SK-N-DZ (cell line): ENCODE measurements at places on chromosomes 16 and 17.
A peak's percentile ranks its signal among the peaks of the same experiment; 100 is the strongest.

DNA sequence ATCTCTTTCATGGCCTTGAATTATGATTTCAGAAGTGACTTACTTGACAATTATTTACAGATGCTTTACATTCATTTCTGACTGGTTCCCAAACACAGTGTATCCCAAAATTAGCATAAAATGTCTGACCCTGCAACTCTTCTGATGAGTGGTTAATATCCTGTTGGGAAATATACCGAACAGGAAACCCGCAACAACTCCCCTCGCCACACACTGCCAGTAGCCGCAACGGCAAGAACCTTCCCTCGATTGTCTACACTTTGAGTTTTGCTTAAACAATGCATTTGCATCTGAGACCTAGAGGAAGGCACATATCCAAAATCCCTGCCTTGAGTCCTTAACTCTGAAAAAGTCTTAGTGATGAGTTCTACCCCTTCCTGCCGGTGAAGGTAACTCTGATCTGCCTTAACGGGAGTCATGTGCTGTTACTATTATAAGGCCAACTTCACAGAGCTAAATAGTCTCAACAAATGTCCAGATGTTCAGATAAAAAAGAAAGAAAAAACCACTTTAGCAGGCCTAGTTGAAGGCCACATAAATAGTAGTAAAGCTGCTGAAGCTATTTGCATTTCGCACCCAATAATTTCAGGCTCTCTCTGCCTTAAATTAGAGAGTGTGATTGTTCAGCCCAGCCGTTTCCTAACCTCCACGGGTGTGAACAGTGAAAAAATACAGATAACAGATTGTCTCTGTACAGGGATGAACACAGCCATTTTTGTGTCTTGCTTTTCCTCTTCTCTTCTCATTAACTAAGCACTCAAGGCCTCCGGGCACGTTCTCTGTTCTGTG is 321.1 kb downstream of the HS3ST3B1 start:
- no peak for DNase-seq

GRCh38 chr16:75244225-75244809 is 7.1 kb downstream of the BCAR1 start:
- DNase-seq: no peak

DNA sequence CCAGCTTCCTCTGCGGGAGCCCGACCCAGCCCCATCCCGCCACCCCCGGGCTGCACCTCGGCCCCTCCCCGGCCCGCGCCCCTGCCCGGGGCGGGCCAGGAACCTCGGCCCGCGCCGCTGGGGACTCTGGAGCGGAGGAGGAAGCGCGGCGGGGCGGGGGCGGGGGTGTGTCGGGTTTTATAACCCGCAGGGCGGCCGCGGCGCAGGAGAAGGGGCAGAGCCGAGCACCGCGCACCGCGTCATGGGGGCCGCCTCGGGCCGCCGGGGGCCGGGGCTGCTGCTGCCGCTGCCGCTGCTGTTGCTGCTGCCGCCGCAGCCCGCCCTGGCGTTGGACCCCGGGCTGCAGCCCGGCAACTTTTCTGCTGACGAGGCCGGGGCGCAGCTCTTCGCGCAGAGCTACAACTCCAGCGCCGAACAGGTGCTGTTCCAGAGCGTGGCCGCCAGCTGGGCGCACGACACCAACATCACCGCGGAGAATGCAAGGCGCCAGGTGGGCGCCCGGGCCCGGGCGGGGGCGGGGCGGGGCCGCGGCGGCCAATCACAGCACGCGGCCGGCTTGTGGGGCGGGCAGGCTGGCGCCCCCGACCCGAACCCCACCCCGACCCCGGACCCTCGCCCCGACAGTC is at the start of gene ACE:
Gene ACE, plus strand, starts transcription at position 208 of the 626 bp plus-strand sequence. Its CDS starts 34 bp downstream, at position 242.
- peak; percentile 75 for DNase-seq

GRCh38 chr16:28277537-28278388 is 14.6 kb upstream of the SBK1 start:
- DNase-seq: peak; percentile 87

DNA sequence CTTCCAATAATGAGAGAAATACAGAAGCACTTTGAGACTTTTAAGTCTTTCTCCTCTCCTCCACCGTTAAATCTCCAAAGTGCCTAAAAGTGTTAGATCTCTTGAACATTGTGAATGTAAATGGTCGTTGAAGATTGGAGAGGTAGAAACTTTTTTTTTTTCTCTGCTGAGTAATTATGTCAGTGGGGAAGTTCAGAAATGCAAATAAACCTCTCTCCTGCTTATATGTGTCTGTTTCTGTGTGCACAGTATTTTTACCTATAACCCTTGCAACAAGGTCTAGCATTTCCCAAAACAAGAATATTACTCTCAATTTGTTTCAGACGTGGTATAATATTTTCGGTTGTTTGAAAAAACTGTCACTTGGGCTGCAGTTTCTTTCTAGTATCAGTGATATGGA is 833.6 kb upstream of the CDH8 start:
- DNase-seq: no peak

GRCh38 chr16:85812031-85812807 is 12.7 kb downstream of the COX4I1 start:
- no peak for DNase-seq

GRCh38 chr17:65530523-65531255 is 30.8 kb downstream of the AXIN2 start:
- no peak for DNase-seq

DNA sequence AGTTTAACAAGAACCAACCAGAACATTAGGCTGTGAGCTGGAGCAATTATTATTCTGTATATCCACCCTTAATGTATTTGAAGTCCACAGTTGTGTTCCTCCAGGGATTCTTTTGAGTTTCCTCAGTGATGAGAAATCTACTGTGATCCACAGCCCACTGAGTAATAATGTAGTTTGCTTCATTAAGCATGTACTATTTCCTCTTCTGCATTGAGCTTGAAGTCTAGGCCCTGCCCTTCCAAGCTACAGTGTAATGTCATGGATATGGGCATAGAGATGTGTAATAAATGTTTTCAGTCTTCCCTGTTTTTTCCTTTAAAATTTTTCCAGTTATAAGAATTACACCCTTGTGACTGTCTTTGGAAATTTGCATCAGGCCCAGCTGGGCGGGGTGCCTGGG is 36.4 kb upstream of the SLC12A3 start:
- no peak for DNase-seq

DNA sequence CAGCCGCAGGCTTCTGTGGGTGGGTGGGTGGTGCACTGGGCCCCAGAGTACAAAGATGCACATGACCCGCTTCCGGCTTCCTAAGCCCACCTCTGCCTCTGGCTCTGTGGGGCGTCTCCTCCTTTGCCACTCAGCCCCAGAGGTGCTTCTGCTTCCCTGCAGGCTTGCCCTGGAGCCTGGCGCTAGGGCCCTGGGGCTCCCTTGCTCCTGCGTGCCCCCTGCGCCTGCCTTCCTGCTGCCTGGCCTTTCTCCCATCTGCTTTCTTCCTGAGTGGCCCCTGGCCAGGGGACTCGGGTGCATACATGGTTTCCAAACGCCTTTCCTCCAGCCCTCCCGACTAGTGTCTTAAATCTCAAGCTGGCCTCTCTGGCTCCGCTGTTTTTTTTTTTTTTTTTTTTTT is 3.4 kb downstream of the WWOX start:
- DNase-seq: no peak

- no peak for DNase-seq
Observed at GRCh38 chr16:54923988-54924387, 6.7 kb upstream of the IRX5 start.

- DNase-seq: peak; percentile 92
Observed at GRCh38 chr17:29591737-29592608, 959 bp upstream of the ANKRD13B start.

DNA sequence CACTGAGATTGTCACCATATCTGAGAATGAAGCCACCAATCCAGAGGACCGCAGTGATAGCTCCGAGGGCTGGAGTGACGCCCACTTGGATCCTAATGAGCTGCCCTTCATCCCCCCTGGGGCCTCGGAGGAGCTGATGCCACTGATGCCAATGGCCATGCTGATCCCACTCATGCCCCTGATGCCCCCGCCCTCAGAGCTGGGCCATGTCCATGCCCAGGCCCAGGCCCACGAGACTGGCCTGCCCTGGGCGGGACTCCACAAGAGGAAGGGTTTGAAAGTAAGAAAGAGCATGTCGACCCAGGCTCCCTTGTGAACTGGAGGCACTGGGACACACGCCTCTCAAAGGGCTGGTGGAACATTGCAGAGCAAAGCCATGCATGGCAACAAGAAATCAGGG is 2.0 kb downstream of the SPPL2C start:
- DNase-seq: no peak

DNA sequence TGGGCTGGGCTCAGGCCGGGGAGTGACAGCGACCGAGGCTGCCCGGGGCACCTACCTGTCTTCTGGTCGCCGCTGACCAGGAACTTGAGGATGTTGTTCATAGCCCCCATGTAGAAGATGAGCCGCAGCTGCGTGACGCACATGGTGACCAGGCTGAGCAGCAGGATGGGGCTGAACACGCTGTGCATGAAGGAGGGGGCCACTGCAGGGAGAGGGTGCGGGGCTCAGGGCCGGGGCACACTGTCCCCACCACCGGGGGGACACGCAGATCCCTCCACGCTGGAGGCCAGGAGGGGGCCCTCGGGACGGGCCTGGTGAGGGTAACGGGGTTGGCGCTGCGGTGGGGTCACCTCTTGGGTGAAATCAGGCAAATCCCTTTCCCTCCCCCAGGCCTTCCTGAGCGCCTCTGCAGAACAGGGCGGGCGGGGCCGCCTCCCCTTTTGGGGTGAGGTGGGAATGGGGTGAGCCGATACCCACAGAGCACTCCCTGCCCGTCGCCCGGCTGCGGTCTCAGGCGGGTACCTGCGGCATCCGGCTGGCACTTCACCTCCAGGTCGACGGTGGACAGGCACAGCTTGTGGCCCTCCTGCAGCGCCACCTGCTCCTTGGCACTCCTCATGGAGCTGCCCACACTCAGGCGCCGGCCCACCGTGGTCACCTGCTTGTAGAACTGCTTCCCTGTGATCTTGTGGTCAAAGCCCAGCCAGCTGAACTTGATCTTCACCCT is 28.3 kb upstream of the PITPNA start:
- no peak for DNase-seq

GRCh38 chr17:77003699-77004098 is 135.5 kb downstream of the MGAT5B start:
- DNase-seq: no peak

DNA sequence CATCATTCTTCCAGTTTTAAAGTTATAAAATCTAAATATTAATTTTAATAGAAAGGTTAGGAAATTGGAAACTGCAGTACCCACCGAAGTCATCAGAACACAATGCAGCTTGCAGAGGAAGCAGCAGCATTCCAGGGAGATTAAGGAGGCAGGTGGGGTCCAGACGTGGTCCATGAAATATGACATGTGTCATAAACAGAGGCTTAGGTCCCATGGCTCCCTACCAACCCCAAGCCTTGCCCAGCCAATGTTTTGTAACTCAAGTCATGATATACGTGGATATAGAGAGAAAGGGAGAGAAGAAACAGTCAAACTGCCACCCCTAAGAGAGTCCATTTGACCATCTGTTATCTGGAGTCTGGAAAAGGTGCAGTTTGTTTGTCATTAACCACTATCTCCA is 670.0 kb downstream of the TOX3 start:
- no peak for DNase-seq

GRCh38 chr17:65589321-65589720 is 27.9 kb upstream of the AXIN2 start:
- DNase-seq: no peak

- DNase-seq: no peak
Observed at GRCh38 chr17:78672005-78672404, 94.8 kb upstream of the DNAH17 start.

DNA sequence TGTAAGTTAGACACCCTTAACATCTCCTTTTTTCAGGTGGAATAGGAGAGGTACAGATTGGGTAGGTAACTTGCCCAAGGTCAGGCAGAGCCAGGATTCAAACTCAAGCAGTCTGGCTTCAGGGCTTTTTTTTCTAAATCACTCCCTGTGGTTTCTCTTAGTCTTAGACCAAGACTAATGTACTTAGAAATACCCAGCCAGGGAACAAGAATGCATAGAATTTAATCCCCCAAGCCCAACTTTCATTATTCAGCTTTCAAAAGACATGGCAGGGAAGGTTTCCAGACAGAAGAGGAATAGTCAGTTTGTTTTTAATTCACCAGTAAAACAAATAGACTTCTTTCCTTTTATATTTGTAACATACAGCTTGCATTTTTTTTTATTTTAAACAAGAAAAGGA is 305.2 kb upstream of the RBFOX1 start:
- no peak for DNase-seq

GRCh38 chr17:15513856-15514459 is 46.5 kb upstream of the CDRT4 start:
- no peak for DNase-seq

DNA sequence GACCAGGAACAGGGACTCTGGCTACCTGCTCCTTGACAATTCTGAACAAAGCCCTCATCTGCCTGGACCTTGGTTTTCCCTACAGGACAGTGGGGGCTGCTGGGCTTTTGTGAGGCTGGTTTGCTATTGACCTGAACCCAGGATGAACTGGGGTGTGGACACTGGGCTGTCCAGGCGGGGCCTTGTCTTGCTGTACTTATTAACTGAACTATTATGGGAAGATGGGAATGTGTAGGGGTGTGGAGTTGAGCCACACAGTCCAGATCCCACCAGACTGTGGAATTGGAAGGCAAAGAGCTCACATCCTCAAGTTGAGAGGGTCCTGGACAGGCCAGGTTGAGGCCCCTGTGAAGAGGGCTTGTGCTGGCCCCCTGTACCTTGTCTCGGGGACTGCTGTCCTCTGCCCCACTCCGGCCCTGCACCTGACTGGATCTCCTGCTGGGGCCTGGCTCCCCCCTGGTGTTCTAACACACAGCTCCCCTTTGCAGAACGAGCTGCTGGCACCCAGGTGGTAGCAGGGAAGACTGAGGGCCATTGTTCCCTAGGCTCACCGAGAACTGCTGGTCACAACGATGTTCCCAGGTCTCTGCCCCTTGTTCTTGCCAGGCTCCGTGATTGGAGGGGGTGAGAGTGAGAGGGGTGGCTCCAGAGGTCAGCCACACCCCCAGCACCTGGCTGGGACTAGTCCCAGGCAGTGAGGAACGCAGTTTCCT is 51.8 kb upstream of the CDC42EP4 start:
- DNase-seq: no peak

DNA sequence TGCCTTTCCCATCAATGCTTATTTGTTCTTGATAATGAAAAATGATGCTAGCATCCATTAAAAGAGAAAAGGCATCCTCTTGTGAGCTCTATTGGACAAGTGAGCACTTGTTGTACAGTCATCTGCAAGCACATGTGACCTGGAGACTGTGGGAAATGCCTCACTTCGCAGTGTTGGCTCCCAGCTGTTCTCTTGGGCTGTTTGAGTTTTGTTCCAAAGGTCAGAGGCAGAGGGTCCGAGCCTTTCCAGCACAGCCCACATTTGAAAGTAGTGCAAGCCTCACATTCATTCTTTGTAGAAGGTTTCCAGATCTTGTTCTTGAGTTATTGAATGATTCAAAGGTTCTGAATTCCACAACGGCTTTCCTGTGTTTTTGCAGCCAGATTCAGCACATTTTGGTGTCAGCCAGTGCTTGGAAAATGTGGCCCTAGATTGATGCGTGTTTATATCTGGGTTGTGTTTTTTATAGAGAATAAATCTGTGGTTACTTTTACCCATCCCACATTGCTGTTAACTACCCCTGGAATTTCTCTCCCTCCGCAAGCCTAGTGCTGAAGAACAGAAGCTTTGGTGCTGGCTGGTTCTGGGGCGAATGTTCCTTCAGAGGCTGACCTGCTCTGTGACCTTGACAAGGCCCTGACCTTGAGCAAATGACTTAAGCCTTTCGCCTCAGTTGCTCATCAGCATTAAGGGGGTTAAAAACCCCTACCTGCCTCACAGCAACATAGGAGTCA is 49.8 kb downstream of the CDH1 start:
- DNase-seq: no peak

GRCh38 chr17:43020789-43021740 is 1.1 kb downstream of the VAT1 start:
- peak; percentile 57 for DNase-seq
